ENCODE measurements at places on chromosomes 6 and 20. TPM values are rescaled to one million over a fixed set of nuclear protein-coding genes. Genes with fewer than 3 reads are reported as not detected.

CRISP2 gene
- total RNA-seq = not detected

TXLNB gene
- total RNA-seq = under 0.01 TPM

PM20D2 gene
- 11.4 TPM for total RNA-seq

ALDH8A1 gene
- under 0.01 TPM for total RNA-seq

DNA sequence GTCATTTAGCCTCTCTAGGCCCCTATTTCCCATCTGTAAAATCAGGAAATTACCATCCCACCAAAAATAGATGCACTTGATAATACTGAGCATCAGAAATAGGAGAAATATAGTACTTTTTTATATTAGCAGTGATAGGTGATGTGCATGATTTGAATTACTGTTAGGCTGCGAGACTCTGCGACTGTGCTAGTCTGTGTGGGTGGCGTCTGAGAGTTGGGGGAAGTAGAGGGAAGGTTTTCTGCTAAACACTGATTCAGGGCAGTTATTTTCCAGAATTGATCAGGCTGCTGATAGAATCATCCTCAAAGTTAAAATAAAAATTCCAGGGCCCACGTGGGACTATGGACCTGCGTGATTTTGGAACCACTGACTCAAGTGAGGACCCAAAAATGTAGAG is 60.4 kb upstream of the ARMH2 start:
- no peak for DNase-seq

- no peak for DNase-seq
These were observed 773.6 kb upstream of the CHD6 start for GRCh38 chr20:42391807-42392206.

GRCh38 chr6:54598787-54599313 is 247.7 kb upstream of the FAM83B start:
- DNase-seq = no peak

DNA sequence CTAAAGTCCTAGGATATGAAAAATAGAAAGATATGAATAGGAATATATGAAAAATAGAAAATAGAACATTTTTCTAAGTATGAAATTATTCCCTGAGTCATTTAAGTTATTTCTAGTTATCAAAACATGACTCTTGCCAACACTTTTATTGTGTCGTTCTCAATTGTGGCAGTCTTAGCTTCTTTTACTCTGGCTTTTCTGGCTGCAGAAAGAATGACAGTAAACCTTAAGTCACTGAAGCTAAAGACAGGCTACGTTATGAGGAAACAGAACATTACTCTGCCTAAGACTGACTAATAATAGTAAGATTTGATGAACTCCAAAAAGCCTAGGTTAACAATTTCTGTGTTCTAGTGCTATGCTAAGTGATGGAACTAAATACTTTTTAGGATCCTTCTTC is 74.6 kb downstream of the AIG1 start:
- DNase-seq = no peak

GRCh38 chr6:7258231-7258763 is 54.7 kb downstream of the SSR1 start:
- no peak for DNase-seq

DNA sequence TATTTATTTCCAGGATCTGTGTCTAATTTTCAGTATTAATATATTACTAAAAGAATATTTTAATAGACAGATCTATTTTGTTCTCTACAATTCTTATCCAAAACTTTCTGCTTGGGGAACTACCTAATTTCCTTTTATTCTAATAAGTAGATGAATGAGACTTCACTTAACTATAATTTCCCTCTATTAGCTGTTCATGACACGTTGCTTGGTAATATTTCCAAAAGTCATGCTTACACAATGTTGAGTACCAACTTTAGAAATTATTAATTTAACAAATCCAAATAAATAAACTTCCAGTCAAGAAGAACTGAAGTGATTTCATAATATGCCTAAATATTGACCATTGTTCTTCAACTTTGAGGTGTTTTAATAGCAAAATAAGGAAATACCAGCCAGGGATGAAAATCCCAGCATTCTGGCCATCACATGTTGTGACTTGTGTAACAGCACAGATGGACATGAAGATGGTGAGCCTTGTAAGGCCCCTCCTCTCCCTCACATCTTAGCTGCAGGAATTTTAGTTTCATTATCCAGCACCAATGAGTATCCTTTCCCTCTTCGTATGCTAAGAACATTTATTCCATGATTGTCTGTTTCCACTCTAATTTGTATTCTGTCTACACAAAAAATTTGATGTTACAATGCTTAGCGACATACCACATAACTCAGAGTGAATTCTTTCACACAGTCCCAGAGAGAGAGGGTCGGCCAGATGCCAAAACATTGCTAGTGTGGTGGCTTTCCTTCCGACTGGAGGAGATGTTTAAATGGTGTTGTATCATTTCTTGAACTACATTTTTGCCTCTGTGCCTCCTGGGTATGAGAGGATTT is 137.5 kb downstream of the FOXA2 start:
- no peak for DNase-seq

DNA sequence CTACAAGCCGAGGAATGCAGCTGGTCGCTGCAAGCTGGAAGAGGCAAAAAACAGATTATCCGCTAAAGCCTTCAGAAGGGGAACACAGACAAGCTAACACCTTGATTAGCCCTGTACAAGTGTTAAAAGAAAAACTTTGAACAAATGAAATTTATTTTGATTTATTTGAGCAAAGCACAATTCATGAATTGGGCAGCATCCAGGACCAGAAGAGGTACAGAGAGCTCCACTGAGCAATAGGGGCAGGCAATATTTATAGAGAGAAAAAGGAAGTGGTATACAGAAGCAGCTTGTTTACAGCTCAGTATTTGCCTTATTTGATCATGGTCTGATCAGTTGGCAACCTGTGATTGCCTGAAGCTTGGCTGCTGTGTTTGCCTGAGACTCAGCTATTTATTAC is 17.6 kb downstream of the HLA-DOB start:
- no peak for DNase-seq

GRCh38 chr20:57212534-57213276 is 53.7 kb downstream of the BMP7 start:
- DNase-seq = peak; percentile 84

DNA sequence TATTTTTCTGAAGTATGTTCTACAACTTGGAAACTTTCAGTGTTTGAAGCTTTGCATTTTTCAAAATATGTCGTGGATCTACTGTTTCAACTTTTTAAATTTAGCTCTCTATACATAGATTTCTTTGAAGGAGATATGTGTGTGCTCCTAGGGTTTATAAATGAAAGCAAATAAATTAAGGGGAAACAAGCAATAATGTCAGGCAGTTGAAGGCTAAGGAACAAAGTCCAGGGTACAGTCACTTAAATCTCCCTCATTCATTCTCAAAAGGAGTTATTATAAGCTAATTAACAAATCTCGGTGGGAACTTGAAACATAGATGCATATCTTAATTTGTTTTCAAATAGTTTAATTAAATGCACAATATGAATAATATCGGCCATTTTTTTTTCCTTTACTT is 79.4 kb downstream of the SAMD5 start:
- no peak for DNase-seq

DNA sequence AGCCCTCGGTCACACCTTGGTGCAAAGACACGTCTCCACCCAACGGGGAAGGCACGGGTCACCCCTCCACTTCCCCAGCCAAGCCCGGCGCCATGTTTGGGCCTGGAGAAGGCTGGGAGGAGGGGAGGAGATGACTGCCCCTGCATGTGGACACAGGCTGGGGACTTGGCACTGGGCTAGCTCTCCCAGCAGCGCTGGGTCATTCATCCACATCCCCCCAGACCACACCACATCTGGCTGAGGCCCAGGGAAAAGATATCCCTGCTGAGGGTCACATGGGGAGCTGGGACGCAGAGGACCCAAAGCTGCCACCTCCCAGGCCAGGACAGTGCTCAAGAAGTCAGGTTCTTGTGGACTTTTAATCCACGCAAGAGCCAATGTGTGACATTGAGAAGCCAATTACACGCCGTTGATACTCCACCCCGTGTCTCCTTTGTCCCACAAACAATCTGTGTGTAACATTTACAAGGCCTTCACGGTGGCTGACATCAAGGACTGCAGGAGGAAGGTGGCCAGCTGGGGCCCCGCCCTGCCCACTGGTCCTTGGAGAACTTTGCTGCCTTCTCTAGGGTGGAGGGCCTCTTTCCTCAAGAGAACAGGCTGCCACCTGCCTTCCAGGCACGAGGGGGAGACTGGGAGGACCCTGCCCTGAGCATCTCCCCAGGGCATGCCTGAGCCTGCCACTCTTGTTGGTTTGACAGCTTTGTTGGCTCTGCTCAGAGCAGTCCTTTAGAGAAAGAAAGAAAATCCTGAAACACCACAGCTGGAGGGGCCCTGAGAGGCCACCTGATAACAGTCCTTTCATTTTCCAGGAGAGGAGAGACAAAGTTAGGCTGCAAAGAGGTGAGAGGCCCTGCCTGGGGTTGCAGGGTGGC is 5.3 kb upstream of the IP6K3 start:
- no peak for DNase-seq

DNA sequence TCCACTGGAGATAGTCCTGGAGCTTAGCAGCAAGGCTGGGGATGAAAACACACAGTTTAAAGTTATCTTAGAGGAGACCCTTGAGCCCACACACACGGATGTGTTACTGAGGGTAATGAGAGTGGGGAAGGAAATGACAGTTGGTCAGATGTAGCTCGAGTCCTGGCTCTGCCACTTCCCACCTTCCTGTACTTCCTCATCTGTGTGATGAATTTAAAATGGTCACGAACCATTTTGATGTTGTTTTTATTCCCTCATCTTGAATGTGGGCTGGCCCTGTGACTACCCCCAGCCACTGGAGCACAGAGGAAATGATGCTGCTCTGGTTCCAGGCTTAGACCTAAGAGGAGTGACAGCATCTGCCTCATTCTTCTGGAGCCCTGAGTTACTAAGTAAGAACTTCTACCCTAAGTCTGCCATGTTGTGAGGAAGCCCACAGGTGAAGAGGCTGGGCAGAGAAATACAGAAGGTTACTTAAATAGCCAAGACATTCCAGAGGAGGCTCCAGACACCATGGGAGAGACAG is 141.2 kb downstream of the NRN1 start:
- no peak for DNase-seq

DNA sequence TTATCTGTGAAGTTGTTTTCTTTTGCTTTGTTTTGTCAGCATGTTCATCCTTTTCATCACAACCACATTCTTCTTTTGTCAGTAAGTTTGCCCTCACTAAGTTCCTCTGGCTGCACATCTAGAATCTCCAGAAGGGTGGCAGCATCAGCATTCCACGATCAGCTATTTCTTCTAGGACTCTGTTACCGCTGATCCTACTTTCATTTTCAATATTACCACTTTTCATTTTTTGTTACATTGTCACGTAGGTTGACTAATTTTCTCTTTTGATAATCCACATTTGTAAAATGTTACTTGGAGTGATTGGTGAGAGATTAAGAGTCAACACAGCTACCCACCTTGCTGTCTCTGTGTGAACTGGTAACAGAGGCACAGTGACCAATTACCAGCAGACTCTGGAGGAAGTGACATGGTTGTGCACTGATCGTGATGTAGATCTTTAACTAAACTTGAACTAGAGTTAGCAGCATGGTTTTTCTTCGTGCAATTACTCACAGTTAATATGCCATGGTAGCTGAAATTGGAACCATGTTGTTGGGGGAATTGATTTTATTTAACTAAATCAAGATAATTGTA is 307.9 kb upstream of the SLC35B3 start:
- DNase-seq = no peak

Data from IMR-90 (cell line).